CD4-positive, alpha-beta T cell treated with Interleukin-4 for 1 hour (primary cell): ENCODE measurements at places on chromosomes 6 and 20.

- DNase-seq: no peak
These were observed 73.2 kb upstream of the CD2AP start for GRCh38 chr6:47404435-47404834.

- DNase-seq: no peak
These were observed 200.5 kb upstream of the CDYL start for GRCh38 chr6:4575714-4576113.

- DNase-seq: no peak
These were observed 436.4 kb downstream of the TFAP2A start for GRCh38 chr6:9978480-9978879.

DNA sequence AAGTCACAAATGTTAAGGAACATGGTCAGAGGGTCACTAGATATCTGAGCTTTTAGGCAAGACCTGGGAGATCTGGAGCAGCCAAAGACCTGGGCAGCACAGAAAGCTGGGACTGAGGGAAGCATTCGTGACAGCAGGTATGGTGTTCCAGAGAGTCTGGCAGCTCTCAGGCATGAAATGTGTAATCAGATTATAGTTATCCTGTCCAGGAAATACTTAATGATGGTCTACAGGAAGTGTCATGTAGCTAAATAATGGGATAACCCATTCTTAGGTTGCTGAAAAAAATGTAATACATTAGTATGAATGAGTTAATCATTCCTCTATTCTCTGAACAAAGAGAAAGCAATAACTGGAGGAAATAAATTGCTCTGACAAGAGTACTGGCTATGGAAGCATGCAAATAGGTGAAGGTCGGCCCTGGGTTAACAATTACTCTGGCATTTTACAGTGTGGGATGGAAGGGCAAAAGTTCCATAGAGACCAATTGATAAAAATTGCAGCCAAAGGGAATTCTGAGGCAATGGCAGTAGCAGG, 740.5 kb downstream of the CBLN4 start:
- no peak for DNase-seq

DNA sequence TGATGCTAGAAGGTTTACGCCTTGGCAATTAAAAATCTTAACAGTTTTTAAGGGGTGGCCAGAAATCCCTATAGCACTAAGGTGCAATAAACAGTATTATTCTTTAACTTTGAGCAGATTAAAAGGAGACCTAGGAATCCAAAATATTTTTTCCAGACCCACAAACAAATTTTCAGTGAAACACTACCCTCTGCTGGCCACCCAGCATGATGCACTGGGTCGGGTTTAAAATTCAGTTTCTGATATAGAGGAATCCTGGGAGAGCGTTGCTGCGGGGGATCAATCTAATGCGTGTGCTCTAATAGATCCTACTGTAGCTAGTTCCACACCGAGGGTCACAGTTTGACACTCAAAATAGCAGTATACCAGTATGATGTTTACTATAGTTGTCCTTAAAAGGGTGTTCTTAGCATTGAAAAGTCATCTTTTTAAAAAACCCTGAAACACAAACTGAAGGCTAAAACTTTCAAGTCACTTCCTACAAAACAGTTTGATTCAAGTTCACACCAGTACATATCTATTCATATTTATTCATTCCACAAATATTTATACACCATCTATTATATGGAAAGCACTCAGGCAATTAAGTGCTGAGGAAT, 10.2 kb downstream of the UBE3D start:
- peak; percentile 27 for DNase-seq

GRCh38 chr6:105769987-105770386, 316.1 kb upstream of the PRDM1 start:
- DNase-seq: no peak

DNA sequence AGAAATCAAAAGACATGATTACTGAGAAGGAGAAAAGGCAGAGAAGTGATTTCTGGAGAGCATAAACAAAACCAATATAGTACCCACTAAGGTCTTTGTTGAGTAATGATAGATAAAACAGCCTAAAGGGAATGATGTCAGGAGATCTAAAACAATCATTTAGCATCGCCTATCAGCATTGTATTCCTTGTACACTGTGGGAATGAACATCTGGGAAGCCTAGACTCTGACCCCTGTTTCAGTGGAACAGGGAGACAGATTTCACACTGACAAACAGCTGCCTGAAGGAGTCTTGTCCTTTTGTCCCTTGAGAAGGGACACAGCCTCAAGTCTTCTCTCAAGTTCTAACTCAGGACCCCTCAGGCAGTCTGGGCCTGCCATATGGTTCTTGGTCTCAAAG, 1.7 kb downstream of the ASIP start:
- no peak for DNase-seq

DNA sequence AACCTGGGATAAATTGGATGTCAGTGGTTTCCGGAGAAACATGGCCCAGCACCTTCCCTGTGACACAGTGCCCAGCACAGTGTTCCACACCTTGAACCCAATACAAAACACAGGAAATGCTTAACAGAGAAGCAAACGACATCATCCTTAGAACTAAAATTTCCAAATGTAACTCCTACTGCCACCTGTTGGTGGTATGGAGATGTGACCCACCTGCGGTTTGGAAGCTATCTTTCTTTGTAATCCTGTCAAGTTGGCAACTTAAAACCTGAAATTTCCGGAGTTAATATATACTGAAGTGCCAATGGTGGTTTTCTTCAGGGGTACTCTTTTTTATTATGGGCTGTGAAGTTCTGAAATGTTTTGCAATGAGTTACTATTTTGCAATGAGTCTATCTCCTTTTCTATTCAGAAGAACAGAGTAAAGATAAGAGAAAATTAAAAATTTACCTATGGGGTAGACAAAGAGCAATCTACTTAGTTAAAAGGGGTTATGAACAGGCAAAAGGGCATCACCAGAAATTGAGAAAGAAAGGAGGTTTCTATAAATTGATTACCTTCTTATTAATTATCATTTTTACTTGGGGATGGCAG, 658.8 kb downstream of the PTPRT start:
- no peak for DNase-seq

DNA sequence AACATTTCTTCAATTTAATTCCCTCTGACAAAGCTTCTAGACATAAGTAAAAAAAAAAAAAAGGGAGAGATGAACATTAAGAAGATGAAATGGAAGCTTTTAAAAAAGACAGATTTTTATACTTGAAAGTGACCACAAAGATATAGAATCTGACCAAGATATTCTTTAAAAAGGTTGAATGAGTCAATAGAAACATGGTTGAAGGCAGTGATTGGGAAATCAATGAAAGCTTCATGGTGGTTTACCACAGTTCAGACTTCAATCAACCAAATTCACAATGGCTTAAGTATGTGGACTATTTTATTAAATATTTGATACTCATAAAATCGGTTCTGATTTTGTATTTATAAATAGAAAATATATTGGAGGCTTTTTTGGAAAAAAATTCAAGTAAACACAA, 248.4 kb upstream of the HSF2 start:
- no peak for DNase-seq

GRCh38 chr6:30884521-30885480, 482 bp downstream of the DDR1 start:
- DNase-seq: peak; percentile 27

DNA sequence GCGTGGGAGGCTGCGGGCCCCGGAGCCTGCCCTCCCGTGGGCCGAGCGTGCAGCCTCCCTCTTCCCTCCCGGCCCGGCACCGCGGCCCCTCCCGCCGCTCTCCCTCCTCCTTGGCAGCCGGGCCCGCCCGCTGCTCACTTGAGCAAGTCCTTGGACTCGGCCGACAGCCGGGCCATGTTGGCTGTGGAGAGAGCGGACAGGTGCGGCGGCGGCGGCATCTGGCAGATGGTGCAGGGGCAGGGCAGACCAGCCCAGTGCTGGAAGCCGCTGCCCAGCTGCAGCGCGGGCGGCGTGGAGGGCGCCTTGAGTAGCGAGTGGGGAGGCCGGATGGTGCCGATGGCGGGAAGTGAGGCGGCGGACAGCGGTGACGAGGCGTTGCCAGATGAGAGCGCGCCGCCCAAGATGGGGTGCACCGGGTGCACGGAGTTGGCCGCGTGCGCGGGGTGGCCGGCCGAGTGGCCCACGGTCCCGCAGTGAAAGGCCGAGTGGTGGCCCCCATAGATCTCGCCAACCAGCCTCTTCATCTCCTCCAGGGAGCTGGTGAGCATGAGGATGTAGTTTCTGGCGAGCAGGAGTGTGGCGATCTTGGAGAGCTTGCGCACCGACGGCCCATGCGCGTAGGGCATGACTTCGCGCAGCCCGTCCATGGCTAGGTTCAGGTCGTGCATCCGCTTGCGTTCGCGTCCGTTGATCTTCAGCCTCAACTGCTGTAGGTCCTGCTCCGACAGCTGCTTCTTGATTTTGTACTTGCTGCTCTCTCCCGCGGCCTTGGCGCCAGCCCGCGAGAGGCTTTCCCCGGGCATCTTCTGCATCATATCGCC, 766 bp downstream of the OLIG3 start:
- DNase-seq: no peak

- DNase-seq: no peak
These were observed 54.9 kb downstream of the LY86 start for GRCh38 chr6:6643398-6643797.

- no peak for DNase-seq
These were observed 959.0 kb upstream of the FLRT3 start for GRCh38 chr20:15296422-15296821.

GRCh38 chr6:208938-209337, 83.3 kb upstream of the DUSP22 start:
- no peak for DNase-seq
